ENCODE measurements at places on chromosomes 12 and 14.

DNA sequence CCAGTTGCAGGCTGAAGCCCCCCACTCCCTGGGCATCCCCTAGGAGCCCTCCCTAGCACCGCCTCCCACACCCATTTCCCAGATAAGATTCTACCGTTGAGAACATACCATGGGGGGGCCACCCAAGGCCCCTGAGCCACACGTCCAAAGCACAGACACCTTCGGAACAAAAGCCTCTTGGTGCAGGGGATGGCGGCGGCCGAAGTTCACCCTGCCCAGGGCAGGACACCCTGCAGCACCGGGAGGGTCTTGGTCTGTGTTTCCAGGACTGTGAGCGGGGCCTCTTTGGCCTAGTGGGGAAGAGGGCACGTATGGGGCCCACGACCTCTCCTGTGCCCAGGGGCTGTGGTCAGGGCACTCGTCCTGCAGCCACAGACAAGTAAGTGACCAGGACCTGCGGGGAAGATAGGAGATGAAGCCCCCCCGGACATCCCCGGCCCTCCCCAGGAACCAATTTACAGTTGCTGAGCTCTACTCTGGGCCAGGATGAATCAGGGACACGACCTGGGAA lies 154.3 kb upstream of the C14orf180 start:
- DNase-seq = no peak

DNA sequence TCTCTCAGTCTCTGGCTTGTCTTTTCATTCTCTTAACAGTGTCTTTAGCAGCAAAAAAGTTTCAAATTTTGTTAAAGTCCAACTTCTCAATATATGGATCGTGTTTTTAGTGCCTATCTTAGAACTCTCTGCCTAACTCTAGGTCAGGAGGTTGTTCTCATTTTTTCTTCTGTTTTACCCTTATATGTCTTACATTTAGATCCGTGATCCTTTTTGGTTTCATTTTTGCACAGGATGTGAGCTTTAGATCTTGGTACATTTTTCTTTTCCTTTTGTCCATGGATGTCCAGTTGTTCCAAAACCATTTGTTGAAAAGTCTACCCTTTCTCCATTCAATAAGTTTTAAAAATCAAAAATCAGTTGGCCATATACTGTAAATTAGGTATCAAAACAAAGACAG lies 6.8 kb downstream of the VRK1 start:
- no peak for DNase-seq

DNA sequence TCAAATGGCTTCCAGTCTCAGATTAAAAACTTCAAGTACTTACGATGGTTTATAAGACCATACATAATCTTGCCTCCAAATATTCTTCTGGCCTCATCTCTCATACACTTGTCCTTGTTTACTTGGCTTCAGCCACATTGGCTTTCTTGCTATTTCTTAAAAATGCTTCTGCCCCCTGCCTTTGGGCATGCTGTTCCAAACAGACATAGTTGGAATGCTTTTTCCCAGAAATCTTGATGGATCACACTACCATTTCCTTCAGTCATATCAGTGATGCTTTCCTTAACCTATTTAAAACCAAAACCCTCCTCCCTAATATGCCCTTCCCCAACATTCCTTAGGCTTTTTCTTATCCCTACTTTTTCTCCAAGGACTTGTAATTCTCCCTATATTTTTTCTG lies 74.4 kb upstream of the PAWR start:
- no peak for DNase-seq

- DNase-seq = no peak
Observed at GRCh38 chr14:90093942-90094595, 32.3 kb downstream of the KCNK13 start.

GRCh38 chr12:75765170-75766059 lies 254.0 kb upstream of the KRR1 start:
- DNase-seq = no peak

GRCh38 chr14:38944691-38945090 lies 158.3 kb downstream of the SEC23A start:
- DNase-seq = peak; percentile 23

DNA sequence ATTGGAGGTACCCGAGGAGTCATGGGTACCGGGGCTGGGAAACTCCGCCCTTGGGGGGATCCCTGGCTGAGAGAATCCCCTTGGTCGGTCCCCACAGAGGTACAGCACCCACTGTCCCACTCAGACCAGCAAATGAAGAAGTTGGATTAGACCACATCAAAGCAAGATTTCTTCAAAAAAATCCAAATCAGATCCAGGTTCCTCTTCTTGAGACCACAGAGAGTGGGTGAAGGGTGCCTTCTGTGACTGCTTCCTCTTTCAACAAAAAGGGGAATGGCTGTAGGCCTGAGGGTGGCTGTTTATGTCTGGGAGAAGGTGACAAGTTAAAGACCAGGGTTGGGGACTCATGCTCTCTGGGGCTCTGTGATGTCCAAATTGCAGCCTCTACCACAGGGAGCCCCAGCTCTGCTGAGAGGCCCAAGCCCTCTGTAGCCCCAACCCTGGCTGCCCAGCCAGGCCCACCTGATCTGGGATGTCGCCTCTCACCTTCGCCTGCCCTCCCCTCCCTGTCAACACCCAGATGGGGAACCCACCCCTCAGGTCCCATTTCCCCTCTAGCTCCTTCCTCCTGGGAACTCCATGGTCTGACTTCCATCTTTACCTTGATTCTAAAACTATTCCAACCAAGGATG lies 50.9 kb downstream of the ZFP36L1 start:
- no peak for DNase-seq

Data from occipital lobe (tissue), 3 donors.